ENCODE measurements at places on chromosomes 11 and 22.

DNA sequence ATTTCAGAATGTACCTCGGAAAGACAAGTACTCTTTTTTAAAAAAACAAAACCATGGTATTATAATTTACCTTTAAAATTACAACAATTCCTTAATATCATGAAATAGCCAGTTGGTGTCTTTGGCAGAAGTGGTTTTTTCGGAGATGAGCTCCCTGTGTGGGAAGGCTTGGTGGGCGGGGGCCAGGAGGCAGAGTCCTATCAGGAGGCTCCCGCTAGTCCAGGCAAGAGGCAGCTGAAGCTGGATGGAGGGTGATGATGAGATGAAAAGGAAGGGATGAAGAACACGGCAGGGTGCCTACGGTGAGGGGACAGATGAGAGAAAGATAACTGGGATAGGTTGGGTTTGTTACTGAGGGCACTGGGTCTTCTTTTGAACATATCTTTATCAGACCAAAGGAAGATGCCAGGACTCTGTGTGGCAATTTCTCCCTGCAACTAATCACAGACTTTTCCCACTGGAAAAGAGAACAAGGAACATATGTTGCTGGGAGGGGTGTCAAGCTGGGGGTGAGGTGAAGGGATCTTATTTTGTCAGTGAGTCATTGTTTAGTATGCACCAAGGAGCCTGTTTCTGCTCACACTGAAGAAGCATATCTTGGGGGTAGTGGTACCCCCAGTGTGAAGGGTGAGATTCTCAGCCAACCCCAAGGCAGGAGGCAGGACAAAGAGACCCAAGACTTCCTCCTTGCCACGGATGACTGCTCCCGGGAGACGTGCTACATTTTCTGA, 91.5 kb upstream of the YWHAH start:
- DNase-seq = no peak

- peak; percentile 53 for DNase-seq
Measured at GRCh38 chr11:2443881-2444820, at the start of gene TRPM5. Gene TRPM5 (minus strand): TSS chr11:2444514. CDS start chr11:2423036, 21,478 bp downstream.

DNA sequence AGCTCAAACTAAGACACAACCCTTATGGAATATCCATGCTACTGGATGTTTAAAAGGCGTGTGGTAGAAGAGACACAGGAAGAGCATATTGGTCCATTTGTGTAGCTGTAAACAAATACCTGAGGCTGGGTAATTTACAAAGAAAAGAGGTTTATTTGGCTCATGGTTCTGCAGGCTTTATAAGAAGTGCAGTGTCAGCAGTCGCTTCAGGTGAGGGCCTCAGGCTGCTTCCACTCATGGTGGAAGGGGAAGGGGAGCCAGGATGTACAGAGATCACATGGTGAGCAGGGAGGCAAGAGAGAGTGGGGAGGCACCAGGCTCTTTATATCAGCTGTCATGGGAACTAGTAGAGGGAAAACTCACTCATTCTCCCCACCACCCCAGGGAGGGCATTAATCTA, 31.8 kb upstream of the CSNK2A3 start:
- no peak for DNase-seq

DNA sequence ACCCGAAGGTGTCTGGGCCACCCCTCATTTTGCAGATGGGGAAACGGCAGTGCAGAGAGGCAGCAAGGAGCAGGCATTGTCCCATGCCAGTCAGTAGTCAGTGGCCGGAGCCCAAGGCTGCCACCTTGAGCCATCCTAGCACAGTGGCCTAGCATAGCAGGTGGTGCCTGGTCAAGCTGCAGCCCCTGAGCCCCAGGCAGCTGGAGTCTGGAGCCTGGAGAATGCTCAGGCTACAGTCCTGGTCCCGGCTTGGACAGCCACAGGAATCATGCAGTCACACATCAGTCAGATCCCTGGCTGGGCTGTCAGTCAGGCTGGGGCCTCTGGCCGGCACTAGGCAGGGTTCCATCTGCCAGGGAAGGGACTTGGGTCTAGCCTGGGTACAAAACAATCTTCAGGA, 18.6 kb downstream of the KCNC1 start:
- no peak for DNase-seq

DNA sequence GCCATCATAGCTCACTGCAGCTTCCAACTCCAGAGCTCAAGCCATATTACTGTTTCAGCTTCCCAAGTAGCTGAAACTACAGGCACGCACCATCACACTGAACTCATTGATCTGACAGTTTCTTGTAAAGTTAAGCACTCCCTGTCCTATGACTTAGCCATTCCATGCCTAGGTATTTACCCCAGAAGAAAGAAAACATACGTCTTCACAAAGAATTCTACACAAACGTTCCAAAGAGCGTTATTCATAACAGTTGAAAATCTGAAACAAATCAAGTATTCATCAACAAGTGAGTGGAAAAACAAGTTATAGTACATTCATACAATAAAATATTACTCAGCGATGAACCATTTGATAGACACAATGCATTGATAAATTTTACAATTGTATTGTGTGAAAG, 7.8 kb upstream of the NLRP10 start:
- DNase-seq = no peak

DNA sequence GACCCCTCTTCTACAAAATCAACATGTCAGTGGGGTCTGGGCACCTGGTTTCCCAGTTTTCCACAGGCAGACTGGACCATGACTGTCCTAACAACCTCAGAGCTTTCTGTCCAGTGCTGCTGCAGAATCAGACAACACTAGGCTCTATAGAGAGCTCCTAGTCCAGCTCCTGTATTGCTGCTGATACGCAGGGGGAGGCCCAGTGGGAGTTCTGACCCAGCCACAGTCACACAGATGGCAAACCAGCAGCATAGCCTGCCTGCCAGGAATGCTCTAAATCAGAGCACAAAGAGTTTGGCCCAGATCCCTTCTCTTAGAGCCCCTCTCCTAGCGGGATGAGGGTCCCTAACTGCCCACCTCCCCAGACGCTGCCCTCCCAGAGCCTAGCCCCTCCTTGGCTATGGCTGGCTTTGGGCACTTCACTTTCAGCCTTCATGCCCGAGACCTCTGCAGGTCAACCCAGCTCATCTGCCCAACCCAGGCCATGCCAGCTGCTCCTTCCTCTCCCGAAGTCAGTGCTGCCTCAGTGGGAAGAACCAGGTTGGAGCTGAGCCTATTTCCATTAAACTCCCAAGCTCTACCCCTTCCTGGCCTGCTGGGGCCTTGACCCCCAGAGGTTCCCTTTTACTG, 15.8 kb upstream of the SLCO2B1 start:
- DNase-seq = no peak

GRCh38 chr11:134541355-134541754, 129.3 kb upstream of the B3GAT1 start:
- no peak for DNase-seq

DNA sequence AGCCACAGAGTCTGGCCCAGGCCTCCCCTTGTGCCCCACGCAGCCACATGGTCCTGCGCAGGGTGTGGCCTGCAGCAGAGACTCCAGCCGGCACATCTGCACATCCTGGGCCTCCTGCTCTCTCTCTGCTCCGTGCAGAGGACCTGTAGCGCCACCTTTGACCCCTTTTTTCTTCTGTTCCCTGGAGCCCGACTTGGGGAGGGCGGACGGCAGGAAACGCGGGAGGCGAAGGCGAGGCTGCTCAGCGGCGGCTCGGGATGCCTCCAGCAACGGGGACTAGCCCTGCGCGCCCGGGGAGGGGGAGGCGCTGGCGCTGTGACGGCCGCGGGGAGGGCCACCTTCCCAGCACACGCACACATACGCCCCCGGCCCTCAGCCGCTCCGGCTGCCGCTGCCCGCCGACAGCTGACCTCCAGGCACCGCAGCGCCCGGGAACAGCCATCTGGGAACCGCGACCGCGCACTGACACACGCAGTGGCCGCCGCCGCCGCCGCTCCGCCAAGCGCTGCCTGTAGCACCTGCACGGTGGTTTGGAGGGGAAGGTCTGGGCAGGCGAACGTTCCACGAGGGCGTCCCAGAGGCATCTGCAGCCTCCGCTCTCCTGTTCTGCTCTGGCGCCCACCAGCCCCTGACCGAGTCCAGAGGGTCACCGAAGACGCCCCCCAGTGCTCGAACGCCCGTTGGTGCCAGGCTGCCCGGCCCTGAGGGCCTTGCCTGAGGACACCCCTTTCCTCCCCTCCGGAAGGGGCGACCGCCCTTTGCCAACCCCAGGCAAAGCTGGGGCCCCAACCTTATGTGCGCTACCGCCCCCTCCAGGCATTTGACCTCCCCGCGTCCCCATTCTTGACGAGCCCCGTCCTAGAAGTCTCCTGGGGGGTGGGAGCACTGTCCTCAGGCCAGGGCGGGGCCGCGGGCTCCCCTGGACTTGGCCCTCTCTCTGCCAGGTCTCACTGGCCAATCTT, 16.9 kb upstream of the C22orf42 start:
- DNase-seq = no peak

DNA sequence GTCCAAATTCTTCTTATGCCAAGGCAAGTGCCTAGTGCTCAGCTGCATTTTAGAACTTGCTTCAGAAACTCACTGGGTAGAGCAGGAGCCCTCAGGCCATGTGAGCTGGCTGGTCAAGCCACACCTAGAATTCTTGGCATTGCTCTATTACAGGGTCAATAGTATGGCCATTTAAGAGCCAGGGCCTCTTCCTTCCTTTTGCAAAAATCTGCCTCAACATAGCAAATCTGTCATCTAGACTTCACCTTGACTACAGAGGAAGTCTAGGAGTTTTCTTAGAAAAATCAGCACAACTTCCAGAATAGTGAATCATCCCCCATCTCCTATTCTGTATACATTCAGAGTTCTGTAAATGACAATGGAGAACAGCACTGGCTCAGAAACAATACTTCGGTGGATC, 112.0 kb upstream of the TTC12 start:
- no peak for DNase-seq

GRCh38 chr11:63937713-63938478, 906 bp upstream of the NAA40 start:
- DNase-seq = no peak

DNA sequence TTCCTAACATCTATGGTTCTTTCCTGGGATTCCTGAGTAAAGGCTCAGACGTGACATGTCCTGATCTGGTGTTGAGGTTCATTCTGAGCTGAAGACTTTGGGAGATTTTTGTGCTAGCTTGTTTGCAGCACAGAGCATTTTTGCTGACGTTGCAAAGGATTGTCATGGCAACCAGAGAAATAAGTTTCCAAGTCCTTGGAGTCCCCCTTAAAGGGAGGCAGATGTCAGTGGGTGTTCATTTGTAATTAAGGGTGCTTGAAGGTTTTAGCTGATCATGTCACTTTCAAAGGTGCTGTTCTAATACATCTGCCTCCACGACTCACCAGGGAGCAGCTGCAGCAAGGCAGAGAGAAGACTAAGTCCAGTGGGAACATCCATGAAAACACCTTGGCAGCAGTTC, 5.4 kb upstream of the SYN3 start:
- DNase-seq = no peak

- DNase-seq = no peak
Measured at GRCh38 chr22:27164781-27165503, 507.6 kb downstream of the MIAT start.

DNA sequence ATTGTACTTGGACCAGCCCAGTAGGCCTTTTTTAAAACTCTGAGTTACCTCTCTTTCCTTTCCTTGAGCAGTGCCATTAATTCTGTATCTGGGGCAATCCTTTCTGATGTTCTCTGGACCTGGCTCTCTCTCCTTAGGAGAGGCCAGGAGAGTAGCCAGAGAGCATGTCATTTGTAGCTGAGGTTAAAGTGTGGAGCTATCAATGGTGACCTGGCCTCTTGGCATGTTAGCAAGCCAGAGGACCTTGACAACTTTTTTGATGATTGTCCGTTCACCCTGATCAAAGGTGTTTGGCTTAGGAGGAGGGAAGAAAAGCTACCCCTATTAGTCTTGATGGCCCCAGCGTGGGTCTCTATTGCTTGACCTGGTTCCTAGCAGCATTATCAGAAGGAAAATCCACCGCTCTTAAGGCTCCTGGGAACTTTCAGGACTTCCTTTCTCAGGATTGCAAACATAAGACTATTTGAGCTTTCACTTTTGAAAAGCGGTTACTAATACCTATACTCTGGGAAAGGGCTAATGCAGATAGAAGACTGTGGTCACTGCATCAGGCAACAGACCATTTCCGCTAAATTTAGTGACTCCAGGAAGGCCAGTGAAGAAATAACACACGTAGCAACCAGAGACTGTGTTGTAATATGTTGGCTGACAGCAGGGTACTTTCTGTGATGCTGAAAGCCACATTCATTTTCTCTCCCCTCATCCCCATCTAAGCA, 18.2 kb downstream of the LIMK2 start:
- DNase-seq = no peak

DNA sequence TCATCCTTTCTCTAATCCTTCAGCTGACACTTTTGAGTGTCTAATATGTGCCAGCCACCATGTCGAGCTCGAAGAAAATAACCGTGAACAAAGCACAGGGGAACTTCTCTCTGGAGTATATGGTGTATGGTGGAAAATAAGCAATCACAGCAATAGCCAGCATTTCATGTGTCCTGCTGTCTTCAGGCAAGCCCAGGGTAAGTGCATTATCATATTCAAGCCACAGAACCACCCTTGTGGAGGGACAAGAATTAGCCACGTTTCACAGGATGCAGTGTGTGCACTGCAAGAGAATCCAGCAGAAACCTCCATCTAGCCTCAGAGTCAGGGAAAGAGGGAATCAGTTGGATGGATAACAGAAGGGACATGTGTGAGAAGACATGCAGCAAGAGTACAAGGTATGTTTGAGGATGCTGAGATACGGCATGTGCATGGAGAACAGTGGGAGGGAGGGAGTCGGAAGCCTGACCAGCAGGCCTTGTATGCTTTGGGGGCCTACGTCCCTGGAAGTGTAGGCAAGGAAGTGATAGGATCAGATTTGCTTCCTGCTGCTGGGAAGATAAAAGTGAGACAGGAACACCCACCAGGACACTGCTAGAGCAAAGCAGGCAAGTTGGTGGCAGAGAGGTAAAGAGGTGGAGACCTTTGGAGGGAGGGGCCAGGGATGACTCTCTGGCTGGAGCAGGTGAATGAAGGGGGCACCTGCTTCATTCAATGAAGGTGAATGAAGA, 14.7 kb upstream of the GNAZ start:
- DNase-seq = no peak

DNA sequence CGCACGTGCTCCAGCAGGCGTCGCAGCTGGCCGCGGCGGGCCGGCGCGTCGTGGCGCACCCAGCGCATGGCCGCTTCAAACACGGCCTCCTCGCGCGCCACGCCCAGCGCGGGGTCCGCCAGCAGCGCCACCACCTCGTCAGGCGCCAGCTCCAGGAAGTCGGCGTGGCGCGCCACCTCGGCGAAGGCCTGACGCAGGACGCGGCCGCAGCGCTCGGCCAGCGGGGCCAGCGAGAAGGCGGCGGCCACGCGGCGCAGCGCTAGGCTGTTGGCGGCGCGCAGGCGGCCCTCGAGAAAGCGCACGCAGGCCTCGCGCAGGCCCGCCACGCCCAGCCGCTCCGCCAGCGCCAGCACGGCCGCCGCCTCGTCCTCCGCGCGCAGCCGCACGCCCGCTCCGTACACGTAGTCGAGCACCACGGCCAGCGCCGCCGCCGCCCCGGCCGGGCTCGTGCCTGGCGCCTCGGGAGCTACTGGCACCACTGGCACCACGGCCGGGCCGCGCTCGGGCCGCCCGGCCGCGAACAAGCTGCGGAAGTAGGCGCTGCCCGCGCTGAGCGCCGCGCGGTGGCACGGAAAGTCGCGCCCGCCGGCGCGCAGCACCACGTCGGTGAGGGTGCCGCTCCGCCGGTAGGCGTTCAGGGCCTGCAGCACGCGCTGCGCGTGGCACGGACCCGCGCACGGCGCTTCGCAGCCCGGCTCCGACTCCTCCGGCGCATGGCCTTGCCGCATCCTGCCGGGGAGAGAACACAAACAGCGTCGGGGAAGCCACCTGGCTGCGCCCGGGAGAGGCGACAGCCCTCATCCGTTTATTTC, 2.9 kb downstream of the KLHL35 start:
- DNase-seq = peak; percentile 24

- no peak for DNase-seq
Measured at GRCh38 chr22:47334601-47335000, 572.2 kb downstream of the TBC1D22A start.

- DNase-seq = no peak
Measured at GRCh38 chr11:74000307-74001133, 8.4 kb downstream of the UCP3 start.

Measured in stimulated activated CD4-positive, alpha-beta T cell treated with anti-CD3 and anti-CD28 coated beads, Interleukin-1b, Interleukin-23, amount 100 ng/mL, for 1 hour (primary cell).